ENCODE measurements at places on chromosomes 11 and 22.

DNA sequence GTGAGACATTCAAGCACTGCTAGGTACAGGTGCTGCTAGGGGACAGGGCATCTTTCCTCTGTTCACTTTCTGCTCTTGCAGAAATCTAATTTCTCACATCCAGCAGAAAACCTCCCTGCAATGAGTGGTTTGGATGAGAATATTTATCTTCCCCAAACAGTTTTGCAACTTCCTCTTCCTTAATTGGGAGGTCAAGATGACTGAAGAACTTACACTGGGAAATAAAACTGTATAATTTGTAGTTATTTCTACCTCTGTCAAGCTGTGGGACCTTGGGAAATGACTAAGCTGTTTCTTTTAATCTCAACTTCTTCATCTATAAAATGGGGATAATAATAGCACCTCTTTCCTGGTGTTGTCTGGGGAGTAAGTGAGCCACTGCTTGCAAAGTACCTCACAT is 69.8 kb downstream of the PRR5L start:
- DNase-seq: no peak

DNA sequence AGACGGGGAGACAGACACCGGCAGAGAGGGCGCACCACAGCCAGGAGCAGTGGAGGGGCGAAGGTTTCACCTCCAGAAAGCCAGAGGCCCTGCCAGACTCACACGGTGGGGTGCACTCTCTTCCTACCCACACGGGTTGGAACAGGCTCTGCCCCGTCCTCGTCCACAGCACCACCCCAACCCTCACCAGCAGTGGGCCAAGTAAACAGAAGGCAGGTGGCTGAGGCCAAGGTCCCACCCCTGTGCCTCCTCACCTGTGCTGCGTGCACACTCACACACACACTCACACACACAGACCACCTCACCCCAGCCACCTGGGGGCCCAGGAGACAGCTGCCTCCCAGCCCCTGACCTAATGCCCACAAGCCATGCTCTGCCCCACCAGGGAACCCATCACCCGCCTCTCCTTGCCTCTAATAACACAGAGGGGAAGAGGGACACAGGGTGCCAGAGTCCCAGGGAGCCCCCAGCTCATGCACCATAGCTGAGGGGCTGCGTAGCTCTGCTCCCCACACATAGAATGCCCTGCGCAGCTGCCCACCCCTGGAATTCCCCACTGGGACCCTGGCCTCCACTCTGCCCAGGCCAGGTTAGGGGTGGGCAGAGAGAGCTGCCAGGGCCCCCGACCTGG is 3.1 kb downstream of the CYB5R3 start:
- DNase-seq: no peak

- DNase-seq: no peak
Observed at GRCh38 chr11:78192911-78193351, 4.2 kb downstream of the USP35 start.

- no peak for DNase-seq
Observed at GRCh38 chr22:45082795-45083194, 73.0 kb upstream of the PHF21B start.

DNA sequence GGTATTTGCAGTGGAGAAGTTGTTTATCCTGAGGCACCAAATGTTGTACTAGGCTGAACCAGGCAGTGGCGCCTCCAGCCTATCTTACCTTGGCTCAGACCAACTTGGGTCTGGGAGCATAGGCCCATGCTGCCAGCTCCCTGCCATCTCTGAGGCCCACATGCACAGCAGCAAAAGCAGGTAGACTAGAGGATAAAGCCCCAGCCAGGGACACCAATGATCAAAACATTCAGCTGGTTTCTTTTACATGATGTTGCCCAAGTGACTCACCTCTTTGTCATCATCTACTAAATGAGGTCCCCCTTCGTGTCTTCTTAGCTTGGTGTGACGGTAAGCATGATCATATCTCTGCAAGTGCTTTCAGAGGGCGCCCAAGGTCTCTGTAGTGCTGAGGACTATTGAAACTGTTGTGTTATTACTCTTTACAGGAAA is 112.1 kb upstream of the DRD2 start:
- DNase-seq: peak; percentile 75
